CD4-positive, alpha-beta memory T cell (primary cell): ENCODE measurements at places on chromosomes 7 and 10.
A peak's percentile ranks its signal among the peaks of the same experiment; 100 is the strongest.

- no peak for DNase-seq
Measured at GRCh38 chr7:99410635-99411034, 1.9 kb downstream of the BUD31 start.

GRCh38 chr7:149010451-149010850, 17.9 kb downstream of the PDIA4 start:
- DNase-seq, result no peak

DNA sequence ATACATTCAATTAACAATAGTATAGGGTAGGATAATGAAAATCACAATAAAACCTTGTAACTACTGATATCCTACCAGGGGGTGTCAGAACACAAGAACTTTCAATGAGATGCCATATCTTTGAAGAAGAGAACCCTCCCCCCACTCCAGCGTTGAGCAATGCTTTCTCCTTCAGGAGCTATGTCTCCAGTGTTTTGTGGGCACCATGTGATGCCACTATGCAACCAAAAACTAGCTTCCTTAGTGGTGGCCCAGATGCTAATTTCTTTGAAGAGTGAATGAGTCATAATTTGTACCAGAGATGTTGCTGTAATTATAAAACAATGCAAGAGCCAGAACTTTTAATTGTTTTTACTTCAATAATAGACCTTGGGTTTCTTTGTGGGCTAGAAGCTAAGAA, 76.0 kb upstream of the ADO start:
- no peak for DNase-seq

DNA sequence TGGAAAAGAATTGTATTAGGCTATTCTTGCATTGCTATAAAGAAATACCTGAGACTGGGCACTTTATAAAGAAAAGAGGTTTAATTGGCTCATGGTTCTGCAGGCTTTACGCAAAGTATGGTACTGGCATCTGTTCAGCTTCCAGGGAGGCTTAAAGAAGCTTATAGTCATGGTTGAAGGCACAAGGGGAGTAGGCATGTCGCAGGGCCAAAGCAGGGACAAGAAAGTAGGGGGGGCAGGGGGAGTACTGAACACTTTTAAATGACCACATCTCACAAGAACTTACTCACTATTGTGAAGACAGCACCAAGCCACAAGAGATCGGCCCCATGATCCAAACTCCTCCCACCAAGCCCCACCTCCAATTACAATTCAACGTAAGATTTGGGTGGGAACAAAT, 152.5 kb upstream of the PHF14 start:
- no peak for DNase-seq

DNA sequence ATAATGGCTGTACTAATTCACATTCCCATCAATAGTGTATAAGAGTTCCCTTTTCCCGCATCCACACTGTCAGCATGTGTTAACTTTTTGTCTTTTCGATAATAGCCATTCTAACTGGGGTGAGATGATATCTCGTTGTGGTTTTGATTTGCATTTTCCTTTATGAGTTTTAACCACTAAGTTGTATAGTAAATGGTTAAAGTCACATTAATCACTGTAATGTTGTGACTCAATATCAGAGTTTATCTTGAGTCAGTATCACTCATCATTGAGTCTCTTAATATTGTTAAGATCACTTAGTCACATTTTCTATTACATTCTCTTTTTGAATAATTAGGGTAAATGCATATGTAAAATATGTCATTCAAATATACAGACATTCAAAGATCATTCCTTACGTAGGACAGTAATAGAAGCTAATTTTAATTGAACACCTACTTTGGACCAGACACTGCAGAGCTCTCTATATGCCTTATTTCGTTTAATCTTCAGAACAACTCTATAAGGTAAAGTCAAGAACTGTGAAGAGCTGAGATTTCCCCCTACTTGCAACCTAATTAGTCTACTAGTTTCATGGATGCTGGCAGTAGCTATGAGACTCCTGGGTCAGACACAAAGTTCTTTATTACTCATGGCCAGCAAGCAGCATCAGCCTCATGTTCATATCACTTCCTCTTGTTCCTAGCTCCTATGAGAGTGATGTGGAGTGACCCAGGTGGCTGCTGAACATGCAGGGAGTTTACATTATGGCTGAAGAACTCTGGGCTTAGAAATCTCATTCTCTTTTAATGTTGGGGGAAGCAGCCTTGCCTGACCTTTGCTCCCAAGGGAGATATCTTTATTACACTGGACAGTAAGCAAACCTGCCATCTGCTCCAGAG, 30.5 kb downstream of the CREB5 start:
- DNase-seq, result no peak

GRCh38 chr7:99601656-99602310, 3.7 kb downstream of the TMEM225B start:
- no peak for DNase-seq

DNA sequence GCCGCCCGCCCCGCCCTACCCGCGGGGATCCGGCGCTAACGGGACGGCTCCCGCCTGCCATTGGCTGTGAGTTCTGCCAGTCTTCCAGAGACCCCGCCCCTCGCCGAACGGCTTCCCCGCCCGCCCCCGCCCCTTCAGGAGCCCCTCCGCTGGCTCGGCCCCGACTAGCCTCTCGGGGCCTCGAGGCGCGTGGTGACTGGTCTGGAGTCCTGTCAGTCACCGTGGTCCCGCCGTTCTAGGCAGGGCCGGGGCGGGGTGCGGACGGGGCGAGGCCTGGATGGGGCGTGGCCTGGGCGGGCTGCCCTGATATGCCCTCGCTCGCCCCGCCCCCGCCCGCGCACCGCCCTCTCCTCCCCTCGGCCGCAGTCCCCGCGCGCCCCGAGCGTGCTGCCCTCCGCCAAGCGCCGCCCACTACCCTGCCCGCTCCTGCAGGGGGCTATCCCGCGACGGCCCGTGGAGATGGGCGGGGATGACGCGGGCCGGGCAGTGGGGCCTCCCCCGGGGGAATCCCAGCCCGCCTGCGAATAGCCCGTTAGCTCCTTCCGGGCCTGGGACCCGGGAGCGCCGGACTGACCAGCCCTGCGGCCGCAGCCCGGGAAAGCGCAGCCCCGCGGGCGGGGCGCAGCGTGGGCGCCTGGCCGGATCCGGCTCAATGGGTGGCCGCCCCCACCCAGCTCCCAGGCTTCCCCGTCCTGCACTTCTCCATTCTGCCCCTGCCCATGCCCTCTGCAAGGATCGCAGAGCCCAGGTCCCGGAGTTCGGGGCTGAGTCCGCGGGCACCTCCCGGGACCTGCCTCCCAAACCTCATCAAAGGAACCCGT, 444 bp upstream of the HIP1 start:
- DNase-seq, result peak; percentile 99

DNA sequence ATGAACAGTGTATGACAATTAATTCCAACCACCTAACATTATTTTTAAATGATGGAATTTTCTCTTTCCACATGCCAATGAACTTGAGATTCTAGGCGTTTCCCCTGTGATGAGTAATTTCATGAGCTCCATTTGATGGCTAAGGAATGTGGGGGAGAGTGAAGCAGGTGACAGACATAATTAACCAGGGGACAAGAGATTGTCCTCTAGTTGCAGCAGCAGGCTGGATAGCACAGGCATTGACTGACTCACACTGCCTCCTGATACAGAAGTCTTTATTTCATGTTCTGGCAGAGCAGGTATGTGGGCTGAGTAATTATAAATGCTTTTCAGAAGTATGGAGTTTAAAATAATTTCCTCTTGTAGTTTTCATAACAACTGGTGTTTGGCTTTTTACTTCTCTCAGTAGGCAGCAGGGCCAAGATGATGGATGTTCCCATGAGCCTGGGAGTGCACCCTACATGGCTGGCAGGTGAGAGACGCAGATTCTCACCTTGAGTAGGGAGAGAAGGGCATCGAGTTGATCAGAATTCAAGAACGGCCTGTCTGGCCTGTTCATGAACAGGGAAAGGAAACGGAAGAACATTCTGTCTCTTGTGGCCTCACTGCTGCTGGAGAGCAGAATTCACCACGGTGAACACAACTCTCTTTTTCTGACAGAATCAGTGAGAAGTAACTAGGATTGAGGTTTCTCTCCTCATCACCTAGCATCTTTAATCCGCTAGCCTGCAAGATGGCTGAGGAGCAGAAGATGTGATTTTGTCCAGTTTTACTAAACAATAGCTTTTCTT, 118.8 kb downstream of the AOAH start:
- no peak for DNase-seq

DNA sequence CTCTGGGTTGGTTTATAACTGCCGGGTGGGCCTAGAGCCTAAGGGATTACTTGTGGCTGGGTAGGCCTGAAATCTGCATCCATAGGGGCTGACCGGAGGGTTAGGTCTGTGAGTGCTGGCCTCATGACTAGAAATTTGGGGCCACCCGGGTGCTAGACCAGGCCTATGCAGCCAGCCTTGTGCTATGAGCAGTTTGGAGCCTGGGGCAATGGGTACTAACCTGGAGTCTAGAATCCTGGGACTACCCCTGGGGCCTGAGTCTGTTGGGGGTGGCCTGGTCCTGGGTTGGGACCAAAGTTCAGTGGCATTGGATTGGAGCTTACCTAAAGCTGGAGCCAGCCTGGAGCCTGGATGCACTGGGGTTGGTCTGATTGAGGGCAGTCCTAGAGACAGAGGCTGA, 995.2 kb downstream of the ANKRD7 start:
- no peak for DNase-seq

- DNase-seq, result peak; percentile 58
Measured at GRCh38 chr7:150357270-150357669, 11.4 kb upstream of the REPIN1 start.

DNA sequence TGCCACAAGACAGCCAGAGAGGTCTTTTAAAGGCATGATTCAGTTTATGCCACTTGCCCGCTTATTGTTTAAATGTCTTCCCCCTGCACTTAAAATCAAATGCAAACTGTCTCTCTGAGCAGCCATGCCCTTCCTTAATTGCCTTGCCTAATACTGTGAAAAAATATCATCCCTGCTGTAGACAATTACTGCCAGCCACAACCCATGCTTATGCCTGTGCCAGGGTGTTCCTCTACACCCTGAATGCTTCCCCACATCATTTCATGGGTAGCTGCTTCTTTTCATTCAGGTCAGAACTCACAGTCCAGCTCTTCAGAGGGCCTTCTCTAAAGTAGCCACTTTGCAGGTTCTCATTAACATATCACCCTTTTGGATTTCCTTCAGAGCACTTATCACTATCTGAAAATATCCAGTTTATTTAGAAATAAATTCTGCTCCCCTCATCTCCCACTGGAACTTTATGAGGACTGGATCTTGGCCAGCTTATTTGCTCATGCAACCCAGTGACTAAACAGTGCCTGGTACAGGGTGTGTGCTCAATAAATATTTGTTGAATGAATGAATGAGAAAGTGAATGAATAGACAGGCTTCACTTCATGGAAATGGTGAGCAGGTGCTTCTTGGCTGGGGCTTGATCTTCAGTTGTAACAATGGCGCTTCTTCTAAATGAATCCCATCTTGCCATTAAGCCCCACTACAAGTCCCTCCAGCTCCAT, 162.4 kb upstream of the MDFIC start:
- no peak for DNase-seq

DNA sequence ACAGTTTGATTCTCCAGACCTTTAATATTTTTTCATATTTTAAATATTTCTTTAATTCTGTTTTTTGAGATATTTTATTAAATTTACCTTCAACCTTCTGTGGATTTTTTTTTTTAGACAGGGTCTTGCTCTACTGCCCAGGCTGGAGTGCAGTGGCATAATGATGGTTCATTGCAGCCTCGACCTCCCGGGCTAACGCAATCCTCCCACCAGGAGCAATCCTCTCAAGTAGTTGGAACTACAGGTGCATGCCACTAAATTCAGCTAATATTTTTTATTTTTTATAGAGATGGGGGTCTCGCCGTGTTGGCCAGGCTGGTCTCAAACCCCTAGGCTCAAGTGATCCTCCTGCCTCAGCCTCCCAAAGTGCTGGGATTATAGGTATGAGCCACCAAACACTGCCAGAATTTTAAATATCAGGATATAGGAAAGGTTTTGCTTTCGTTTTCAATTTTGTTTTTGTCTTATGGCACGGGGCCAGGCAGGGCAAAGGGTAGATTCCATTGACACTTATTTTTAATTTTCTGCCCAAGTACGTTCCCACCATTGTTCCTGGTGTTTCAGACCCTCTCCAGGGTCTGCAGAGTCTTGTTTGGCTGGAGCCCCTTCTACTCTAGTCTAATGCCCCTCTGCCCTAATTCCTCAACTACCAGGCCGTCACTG, 1.2 kb downstream of the TACC2 start:
- no peak for DNase-seq

DNA sequence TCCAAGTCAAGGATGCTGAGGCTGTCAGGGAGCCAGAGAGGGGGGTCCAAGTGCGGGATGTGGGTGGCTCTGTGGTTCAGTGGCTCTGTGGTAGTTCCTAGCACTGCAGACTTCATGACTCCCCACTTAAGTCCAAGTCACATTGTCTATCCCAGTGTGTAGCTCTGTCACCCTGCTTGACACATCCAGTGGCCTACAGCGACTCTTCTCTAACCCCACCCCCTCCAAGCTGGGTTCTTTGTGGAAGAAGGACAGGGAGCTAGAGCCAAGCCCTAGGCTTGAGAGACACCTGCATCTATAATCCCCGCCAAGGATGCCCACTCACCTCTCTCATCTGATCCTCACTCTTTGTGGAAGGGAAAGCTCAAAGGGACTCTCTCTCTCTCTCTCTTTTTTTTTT, 57.6 kb downstream of the ADCYAP1R1 start:
- no peak for DNase-seq

- no peak for DNase-seq
Measured at GRCh38 chr10:71307469-71308085, 11.5 kb upstream of the SLC29A3 start.

- DNase-seq, result no peak
Measured at GRCh38 chr7:33418251-33418701, 288.9 kb downstream of the BBS9 start.

- DNase-seq, result no peak
Measured at GRCh38 chr7:35691366-35691765, 3.6 kb downstream of the HERPUD2 start.

DNA sequence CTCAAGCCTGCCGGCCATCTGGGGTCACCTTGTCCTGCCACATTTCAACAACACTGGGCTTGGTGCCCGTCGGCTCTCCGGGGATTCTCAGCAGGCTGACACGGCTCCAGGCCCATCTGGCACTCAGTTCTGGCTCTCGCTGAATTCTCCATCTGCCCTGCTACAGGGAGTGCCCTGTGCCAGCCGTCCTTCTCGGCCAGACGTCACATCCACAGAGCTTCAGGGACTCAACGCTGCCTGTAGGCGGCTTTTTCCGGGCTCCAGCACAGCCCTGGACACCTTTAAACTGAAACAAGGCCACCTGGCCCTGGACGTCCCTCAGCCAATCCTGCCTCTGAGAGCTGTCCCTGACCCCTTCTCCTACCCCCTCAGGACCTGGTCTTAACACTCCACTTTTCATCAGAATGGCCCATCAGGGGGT, 43.0 kb downstream of the TMEM130 start:
- no peak for DNase-seq

GRCh38 chr7:85186521-85187241, at the start of gene SEMA3D:
TSS of gene SEMA3D (minus strand) at chr7:85187056. CDS start at chr7:85121891, 65,165 bp downstream.
- no peak for DNase-seq

- DNase-seq, result no peak
Measured at GRCh38 chr10:92567952-92568600, 5.8 kb downstream of the IDE start.

GRCh38 chr7:16399916-16400892, 21.1 kb downstream of the CRPPA start:
- DNase-seq, result no peak
